ENCODE measurements at places on chromosomes 3 and 15.
A peak's percentile ranks its signal among the peaks of the same experiment; 100 is the strongest.

DNA sequence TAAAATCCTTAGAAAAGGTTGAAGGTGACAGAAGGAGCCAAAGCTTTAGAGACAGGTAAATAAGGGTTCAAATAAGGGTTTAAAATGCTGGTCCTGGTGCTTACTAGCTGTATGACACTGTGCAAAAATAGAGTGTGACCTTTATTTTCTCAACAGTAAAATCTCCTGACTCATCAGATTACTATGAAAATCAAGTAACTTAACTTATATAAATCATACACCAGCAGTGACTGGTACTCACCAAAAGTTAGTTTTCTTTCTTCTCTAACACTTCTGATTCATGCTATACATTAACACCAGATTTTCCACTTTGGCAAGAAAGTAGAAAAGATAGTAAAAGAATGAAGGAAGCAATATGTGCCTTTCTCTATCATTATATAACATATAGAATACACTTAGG, 205.9 kb upstream of the GBE1 start:
- peak; percentile 80 for DNase-seq

DNA sequence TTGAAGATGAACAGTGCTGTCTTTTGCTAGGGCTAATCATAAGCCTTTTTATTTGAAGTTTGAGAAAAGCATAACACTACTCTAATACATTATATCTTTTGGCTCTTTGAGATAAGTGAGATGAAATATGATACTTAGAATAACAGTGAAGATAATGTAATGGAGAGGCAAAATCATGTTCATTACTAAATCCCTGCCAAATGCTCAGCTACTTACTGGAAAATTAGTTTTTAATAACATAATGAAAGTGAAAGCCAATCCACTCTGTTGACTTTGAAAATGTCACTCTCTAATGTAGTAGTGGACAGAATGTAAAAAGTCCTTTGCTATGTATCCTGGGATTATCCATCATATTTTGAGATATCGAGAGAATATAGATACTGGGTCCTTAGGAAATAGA, 35.9 kb upstream of the MYH15 start:
- DNase-seq = no peak

DNA sequence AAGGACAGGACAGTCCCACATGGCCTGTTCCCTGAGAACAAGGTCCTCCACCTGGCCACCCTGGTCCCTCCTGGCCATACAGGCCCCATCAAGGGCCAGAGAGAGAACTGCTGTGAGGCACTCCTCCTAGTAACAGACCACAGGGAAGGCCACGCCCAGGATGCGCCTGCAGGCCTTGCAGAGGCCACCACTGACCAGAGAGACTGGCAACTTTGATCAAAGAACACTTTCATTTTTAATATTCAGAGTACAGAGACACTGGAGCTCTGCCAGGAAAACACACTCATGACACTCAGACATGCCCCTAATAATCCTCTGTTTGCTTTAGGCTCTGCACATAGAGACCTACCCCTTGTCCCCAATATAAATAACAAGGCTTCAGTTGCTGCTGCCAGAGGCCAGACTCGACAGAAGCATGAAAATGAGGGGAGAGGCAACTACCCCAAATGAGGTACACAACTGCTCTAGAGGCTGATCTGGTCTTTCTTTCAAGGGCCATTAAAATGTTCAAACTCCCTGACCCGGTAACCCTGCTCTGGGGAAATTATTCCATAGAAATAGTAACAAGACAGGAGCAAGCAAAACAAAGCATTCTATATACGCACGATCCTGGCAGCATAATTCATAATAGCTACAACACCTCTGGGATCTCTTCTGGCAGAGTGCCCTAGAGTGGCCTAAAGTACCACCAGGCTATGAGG, 44.8 kb downstream of the CCDC12 start:
- no peak for DNase-seq

GRCh38 chr3:40713306-40713705, 188.5 kb downstream of the ZNF621 start:
- no peak for DNase-seq

- no peak for DNase-seq
Measured at GRCh38 chr3:135917076-135917475, 48.5 kb upstream of the PPP2R3A start.

- no peak for DNase-seq
Measured at GRCh38 chr3:153072382-153072781, 89.6 kb upstream of the RAP2B start.

DNA sequence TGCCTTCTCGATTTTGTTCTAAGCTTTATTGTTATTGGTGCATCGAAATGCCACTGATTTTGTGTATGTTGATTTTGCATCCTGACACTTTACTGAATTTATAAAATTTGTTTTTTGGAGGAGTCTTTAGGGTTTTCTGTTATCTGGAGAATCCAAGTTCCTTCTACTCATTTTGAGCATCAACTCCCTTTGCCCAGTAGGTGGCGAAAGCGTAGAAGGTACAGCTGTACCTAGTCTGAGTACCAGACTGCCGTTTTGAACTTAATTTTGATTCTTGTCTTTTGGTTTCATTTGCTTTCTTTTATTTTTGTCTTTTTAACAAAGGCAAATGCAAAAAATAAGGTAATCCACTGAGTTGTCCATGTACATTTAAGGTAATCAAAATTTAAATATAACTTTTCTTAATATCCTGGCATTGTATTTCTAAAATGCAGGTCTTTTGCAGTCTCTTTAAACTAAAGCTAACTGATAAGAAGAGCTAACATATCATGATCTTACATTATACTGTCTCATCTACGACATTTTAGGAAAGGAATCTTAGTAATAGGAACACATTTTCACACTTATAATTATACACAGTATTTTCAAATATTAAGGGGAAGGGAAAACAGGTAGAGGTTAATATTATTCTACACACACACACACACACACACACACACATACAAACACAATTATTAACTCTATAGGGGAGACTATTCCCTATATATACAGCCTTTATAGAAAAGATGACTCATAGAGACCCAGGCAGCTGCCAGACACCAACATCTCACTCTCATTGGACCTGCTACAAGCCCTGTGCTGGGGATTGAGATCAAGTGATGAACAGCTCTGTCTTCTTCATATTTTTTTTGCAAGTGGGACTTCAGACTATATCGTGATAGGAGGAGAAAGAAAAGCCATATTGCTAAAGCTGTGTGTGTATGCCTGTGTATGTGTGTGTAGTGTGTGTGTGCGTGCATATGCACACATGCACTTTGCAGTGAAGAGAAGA, 71.8 kb downstream of the SYNPR start:
- DNase-seq = peak; percentile 68

DNA sequence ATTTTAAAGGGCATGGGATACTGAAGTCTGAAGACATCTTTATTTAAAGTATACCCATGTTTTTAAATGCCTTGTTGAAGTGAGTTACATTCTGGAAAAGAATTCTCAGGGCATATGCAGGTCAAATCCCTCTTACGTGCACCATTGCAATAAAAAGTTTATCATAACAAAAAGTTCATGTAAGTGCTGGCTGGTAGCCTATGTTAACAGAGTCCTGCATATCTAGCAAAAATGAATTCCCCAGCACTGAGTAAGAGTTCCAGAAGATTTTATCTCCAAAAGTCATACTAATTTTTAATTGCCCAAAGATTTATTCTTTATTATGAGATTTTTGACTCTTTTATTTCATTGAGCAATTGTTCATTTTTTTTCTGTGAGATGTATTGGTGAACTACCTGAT, 104.7 kb upstream of the ROBO1 start:
- DNase-seq = peak; percentile 86

DNA sequence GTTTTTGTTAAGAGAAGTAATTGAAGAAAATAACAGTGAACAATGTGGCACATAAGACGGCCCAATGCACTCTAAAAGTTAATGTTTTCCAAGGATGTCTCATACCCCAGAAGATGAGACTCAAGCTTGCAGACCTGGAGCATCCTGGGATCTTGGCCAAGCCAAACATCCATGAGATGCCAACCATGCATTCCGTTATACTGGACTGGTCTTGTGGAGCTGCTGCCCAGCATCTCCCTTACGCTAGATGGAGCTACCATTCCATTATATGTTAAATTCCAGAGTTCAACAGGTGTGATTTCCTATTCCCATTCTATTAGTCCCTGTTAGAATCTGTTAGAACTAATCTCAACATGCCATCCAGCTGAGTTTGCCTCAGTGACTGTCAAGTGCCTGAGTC, 181.8 kb downstream of the PDCD6IP start:
- DNase-seq = peak; percentile 90

DNA sequence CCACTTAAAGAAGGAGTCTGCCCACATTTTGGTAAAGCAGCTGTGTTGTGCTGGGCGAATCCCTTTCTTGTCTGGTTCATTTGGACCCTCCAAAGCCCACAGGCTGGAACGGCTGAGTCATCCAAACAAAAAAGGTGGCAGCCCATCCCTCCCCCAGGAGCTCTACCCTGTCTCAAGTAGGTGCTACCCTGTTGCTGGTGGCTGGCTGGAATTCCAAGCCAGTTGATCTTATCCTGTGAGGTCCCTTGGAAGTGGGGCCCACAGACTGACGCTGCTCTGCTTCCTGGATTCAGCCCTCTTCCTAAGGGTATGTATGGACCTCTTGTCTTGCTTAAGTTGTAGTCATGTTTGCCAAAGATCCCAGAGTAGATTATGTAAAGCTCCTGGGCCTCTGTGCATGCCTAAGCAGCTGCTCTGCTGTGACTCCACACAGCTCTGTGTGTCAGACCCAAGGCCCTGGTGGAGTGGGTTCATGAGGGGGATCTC, 44.5 kb downstream of the CCR1 start:
- no peak for DNase-seq

Data from fibroblast of skin of right biceps (primary cell).